Stimulated activated CD8-positive, alpha-beta memory T cell treated with anti-CD3 and anti-CD28 coated beads, Interleukin-2, amount 100 ng/mL, for 48 hours (primary cell): ENCODE measurements at places on chromosomes 13 and 19.

GRCh38 chr13:106467427-106468122 is 67.9 kb downstream of the EFNB2 start:
- no peak for DNase-seq

DNA sequence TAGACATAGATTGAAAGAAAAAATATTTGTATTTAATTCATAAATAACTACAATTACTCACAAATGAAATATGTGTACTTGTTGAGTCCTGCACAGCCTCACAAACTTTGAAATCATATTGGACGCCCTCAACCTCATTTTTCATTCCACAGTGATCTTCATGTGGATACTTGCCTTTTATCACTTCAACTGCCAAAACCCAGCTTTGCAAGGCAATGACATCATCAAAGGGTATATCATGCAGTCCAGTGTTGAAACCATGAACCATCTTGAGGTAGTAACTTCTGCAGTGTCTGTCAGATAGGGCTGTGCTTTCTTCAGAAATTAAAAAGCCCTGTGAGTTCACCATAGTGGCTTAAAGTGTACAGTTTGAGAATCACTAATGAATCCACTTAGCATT is 82.2 kb downstream of the HS6ST3 start:
- DNase-seq = no peak

DNA sequence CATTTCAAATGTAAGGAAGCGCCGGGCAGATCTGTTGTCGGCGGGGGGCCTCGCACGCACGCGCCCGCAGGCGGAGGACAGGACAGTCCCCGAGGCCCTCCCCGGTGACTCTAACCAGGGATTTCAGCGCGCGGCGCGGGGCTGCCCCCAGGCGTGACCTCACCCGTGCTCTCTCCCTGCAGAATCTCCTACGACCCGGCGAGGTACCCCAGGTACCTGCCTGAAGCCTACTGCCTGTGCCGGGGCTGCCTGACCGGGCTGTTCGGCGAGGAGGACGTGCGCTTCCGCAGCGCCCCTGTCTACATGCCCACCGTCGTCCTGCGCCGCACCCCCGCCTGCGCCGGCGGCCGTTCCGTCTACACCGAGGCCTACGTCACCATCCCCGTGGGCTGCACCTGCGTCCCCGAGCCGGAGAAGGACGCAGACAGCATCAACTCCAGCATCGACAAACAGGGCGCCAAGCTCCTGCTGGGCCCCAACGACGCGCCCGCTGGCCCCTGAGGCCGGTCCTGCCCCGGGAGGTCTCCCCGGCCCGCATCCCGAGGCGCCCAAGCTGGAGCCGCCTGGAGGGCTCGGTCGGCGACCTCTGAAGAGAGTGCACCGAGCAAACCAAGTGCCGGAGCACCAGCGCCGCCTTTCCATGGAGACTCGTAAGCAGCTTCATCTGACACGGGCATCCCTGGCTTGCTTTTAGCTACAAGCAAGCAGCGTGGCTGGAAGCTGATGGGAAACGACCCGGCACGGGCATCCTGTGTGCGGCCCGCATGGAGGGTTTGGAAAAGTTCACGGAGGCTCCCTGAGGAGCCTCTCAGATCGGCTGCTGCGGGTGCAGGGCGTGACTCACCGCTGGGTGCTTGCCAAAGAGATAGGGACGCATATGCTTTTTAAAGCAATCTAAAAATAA is 18.2 kb downstream of the IL17D start:
- no peak for DNase-seq

- DNase-seq = no peak
Measured at GRCh38 chr19:34248941-34249340, 5.4 kb upstream of the GARRE1 start.

- no peak for DNase-seq
Measured at GRCh38 chr13:20336761-20337160, 104.6 kb upstream of the GJB6 start.

GRCh38 chr13:20939662-20940061 is 37.1 kb upstream of the XPO4 start:
- DNase-seq = no peak

DNA sequence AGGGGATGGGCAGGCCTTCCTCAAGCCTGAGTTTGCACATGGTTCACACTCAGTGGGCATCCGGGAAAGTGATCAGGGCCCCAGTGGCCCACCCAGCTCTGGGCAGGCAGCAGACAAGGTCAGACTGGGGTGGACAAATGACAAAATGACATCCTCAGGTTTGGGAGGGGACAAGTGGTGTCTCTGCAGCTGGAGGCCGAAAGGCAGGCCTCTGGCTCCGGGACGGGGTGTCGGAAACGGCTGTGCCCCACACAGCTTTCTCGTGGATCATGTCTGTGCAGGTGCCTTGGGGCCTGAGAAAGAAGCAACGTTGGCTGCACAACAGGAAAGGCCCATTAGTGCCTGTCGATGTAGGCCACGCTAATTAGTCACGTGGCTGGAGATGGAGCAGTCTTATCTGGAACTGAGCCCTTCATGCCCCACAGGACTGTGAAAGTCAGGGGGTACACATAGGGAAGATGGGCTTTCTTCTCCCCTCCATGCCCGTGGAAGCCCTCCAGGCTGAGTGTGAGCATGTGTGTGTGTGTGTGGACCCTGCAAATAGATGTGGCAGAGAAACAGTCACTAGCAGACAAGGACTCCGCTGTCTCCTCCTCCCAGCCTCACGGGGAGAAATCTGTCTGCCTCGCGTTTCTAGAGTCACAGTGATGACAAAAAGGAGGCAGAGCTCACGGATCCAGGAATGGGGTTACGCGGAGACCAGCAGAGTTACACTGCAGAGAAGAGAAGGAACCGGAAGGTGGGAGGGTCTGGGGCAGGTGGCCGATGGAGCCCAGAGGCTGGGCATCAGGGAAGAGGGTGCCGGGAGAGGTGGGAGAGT is 44.2 kb downstream of the CHST8 start:
- no peak for DNase-seq

GRCh38 chr13:36061054-36061453 is 70.1 kb downstream of the DCLK1 start:
- DNase-seq = no peak

- no peak for DNase-seq
Measured at GRCh38 chr13:43546251-43546650, 240.5 kb downstream of the ENOX1 start.

- DNase-seq = no peak
Measured at GRCh38 chr13:42394711-42395085, 122.7 kb downstream of the AKAP11 start.

- DNase-seq = no peak
Measured at GRCh38 chr19:3518659-3519058, 12.5 kb downstream of the FZR1 start.

DNA sequence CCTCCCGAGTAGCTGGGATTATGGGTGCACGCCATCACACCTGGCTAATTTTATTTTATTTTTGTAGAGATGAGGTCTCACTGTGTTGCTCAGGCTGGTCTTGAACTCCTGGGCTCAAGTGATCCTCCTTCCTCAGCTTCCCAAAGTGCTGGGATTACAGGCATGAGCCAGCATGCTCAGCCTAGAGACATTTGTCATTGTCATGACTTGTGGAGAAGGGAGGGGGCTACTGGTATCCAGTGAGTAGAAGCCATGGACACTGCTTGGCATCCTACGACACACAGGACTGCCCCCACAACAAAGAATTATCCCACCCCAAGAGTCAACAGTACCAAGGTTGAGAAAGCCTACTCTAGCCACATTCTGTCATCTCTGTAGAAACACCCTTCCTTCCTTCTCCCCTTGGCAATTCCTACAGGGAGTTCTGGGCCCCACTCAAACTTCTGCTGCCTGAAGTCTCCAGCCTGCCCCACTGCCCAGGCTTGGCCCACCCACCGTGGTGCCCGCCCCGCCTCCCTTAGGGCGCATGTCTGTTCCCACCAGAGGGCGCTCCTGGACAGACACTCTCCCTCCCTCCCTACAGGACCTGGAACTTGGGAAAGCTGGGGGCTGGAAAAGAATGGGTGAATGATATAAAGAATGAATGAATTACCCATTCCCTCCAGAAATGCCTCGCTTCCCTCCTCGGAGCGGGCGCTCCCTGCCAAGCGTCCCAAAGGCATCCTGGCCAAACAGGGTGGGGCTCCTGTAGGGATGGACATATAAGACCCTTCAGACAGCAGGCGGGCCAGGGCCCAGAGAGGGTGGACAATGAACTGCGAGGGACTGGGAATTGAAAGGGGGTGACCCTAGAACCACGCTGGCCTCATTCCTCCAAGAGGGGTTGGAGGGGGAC is 5.5 kb upstream of the EMP3 start:
- peak; percentile 72 for DNase-seq

DNA sequence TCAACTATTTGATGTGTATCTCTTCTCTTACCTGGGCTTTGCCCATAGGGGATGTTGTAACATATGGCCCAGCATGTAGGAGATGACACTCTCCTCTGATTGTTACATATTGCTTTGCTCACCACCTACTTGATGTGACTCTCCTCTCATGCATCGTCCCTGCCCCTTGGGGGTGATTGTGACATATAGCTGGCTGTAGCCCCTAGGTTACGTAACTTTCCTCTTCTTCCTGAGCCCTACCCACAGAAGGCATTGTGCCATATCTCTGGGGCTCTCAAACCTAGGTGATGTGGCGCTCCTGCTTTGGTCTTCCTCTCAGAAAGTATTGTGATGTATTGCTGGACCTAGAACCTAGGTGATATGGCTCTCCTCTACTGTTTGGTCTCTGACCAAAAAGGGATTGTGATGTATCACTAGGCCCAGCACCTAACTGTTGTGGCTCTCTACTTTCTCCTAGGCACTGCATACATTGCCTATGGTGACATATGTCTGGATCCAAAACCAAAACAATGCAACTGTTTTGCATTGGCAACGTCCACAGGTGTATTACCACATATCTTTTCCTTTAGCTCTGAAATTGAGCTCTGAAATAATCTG is 71.9 kb upstream of the ZNF724 start:
- DNase-seq = no peak

DNA sequence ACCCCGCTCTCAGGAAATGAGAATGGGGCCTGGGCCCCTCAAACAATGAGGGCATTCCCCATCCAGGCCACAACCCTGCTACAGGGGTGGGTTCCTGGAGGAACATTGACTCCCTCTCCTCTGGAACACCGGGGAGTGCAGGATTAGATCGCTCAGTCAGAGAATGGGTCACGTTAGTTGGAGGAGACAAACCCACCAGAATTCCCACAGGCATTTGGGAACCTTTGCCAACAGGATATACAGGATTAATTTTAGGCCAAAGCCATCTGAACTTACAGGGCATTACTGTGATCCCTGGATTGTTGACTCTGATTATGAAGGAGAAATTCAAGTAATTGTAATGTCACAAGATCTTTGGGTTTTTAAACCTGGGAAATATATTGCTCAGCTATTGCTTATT is 2.6 kb downstream of the ERVK3-1 start:
- DNase-seq = no peak

- no peak for DNase-seq
Measured at GRCh38 chr13:106088085-106088484, 447.4 kb downstream of the EFNB2 start.

DNA sequence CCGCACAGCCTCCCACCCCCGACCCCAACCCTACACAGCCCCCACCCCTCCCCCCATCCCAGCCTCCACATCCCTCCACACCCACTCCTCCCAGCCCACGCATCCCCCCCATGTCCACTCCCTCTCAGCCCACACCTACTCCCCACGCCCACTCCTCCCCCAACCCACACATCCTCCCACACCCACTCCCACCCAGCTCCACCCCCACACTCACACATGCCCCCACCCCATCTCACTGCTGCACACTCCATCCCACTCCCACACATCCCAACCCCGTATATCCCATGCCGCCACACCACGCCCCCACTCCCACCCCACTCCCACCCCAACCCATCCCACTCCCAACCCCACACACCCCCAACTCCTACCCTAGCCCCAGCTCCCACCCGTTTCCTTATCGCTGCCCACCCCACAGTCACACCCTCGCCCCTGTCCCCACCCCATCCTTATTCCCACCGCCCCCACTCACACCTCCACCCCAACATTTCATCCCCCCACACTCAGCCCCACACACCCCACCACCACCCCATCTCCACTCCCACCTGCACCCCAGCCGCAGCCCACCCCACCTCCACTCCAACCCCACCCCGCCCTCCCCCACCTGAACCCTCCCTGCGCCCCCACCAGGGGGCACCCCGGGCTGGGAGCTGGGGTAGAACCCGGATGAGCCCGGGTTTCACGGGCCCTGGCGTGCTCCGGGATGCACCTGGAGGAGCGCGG is 809 bp downstream of the TDRD12 start:
- no peak for DNase-seq

- DNase-seq = no peak
Measured at GRCh38 chr19:45505996-45506245, 1.4 kb upstream of the VASP start.

DNA sequence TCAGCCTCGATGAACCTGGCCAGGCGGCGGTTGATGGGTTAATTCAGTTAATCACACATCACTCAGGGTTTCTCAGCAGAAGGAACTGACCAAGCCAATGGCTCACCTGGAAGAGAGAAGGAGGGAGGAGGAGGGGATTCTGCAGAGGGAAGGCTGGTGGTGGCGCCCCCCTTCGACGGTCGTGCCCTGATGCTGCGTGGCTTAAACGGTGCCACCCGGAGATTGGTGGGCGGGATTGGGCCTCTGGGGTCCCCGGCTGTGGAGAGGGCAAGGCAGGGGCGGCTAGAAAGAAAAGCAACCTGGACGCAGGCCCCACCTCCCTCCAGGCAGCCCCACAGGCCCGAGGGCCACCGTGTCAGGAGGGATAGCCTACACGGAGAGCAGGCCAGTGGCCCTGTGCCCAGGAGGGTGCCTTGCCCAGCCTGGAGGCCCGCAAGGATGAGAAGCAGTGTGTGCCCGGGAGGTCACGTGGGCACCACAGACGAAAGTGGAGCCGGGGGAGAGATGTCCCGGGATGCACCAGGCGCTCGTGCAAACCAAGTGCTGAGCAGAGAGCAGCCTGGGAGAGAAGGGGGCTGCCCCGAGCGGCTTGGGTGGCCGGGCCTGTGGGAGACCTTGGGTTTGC is 16.0 kb downstream of the CSNK1G2 start:
- no peak for DNase-seq

DNA sequence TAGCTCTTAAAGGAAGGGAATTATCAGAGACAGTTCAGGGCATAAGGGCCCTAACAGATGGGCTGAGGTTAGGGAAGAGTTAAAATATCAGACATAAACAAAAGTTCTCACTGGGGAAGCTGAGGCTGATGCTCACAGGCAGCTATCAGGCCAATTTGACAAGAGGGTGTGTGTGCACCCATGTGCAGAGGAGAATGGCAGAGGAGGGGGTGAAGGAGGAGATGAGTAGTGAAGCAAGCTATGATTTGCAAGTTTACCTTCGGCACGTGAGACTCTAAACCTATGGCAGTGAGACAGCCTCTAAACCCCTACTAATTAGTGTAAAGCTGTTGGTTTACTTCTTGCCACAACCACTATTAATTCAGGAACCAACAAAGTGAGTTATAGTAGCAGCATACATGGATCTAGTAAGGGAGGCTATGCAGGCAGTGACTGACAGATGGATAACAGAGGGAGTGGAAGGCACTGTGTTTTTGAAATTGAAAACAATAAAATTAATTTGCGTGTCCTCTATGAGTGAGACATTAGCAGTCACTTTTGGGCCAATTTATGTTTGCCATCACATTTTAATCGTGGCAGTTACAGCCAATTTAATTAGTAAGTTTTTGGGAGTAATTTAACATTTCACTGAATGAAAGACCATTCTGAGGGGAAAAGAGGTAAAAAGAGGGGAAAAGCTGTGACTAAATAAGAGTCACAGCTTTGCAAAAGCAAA is 99.6 kb upstream of the HTR2A start:
- no peak for DNase-seq
